Stimulated activated naive CD8-positive, alpha-beta T cell treated with anti-CD3 and anti-CD28 coated beads, Interleukin-15, amount 100 ng/mL, for 72 hours (primary cell): ENCODE measurements at places on chromosomes 3 and 15.

GRCh38 chr3:61227799-61228198 is 23.5 kb downstream of the FHIT start:
- no peak for DNase-seq

DNA sequence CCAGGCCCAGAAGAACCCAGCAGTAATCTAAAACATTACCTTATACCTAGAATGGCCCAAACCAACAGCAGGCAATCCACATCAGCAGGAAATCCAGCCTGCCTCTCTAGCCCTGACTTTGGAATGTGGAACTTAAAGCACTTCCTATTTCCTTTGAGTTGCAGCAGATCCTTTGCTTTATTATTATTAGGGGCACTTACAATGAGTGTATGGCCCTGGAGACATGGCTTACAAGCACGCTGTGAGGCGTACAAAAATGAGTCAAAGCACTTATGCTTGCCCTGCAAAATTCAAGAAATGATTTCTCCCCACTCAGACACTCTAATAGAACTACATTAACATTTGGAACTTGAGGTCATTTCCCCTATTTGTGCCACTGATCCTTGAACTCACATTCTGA is 9.5 kb upstream of the KNSTRN start:
- DNase-seq = no peak

GRCh38 chr15:64597477-64597822 is 137.1 kb downstream of the ZNF609 start:
- no peak for DNase-seq

DNA sequence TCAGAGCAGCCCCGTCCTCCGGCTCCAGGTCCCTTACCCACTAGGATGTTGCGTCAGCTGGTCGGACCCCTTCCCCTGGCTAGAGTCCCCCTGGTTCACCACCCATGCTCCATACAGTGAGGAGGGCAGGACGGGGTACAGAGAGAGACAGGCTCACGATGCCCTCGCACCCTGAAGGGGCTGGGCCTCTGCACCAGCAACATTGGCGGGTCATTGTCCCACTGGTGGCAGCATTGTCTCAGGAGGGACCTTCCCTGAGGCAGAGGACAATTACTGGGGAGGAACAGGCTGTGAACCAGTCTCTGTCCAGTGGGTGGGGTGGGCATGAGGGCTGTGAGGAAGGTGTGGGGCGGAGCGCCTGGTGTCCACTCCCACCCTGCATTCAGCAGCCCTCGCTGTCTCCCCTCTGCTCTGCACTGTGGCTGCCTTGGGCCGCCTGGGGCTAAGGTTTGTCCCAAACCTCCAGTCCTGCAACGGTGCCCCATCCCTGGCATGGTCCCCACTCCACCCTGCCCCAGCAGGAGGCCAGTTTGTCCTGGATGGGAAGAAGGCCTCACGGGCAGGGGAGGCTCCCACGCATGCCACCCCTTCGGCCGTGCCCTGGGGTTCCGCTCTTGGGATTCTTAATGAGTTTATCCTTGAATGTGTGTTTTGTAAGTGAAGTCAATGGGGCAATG is 48.0 kb upstream of the KLF13 start:
- no peak for DNase-seq

- DNase-seq = no peak
These were observed 64.4 kb upstream of the FLNB start for GRCh38 chr3:57943525-57944495.

- DNase-seq = no peak
These were observed 980.4 kb downstream of the NAALADL2 start for GRCh38 chr3:175839366-175840005.

DNA sequence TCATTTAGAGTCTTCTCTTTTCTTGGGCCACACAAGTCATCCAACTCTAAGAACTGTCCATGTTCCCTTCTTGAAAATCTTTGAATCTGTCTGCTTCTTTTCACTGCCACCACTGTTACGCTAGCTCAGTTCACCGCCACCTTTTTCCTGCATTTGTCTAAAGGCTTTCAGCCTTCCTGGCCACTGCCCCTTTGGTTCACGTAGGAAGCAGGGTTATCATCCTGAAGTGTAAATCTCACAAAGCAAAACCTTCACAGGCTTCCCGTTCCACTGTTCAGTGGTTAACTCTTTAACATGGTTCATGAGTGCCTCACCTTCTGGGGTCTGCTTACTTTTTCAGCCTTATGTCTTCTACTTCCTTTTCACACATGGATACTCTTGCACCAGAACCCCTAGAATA is 26.3 kb upstream of the CCDC39 start:
- DNase-seq = no peak

GRCh38 chr3:134600685-134601463 is 49.9 kb downstream of the KY start:
- peak; percentile 66 for DNase-seq

DNA sequence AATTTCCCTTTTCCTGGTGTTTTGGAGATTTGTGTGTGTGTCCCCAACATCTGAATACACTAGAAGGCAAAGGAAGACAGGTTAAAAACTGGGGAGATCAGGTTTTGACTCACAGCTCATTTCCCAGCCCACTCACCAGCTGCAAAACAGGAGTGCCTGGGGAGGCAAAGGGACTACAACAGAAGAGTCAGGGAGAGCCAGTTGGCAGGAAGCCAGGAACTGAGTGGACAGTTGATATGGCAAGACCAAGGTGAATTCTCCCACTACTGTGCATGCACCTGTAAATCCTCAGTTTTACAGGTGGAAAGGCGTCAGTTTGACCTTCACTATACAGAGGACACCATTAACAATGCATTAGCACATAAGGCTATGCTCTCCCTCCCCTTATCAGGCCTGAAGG is 901.5 kb upstream of the SEMA6D start:
- no peak for DNase-seq

GRCh38 chr15:82128401-82129148 is 82.8 kb upstream of the MEX3B start:
- peak; percentile 17 for DNase-seq

DNA sequence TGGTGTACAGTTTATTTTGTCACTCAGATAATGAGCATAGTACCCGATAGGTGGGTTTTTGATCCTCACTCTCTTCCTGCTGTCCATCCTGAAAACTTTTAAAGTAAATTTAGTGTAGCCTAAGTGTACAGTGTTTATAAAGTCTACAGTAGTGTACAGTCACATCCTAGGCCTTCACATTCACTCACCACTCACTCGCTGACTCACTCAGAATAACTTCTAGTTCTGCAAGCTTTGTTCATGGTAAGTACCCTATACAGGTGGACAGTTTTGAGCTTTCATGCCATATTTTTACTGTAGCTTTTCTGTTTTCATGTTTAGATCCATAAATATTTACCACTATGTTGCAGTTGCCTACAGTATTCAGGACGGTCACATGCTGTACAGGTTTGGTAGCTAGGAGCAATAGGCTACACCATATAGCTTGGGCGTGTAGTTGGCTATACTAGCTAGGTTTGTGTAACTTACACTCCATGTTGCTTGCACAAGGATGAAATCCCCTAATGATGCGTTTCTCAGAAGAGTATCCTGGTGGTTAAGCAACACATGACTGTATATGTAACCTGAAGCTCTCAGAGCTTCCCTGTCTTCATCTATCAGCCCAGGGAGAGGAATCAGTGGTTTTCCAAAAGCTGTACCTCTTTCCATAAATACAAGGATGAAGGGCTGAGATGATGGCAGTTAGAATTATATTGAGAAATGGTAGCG is 87.6 kb upstream of the SLC25A26 start:
- no peak for DNase-seq

DNA sequence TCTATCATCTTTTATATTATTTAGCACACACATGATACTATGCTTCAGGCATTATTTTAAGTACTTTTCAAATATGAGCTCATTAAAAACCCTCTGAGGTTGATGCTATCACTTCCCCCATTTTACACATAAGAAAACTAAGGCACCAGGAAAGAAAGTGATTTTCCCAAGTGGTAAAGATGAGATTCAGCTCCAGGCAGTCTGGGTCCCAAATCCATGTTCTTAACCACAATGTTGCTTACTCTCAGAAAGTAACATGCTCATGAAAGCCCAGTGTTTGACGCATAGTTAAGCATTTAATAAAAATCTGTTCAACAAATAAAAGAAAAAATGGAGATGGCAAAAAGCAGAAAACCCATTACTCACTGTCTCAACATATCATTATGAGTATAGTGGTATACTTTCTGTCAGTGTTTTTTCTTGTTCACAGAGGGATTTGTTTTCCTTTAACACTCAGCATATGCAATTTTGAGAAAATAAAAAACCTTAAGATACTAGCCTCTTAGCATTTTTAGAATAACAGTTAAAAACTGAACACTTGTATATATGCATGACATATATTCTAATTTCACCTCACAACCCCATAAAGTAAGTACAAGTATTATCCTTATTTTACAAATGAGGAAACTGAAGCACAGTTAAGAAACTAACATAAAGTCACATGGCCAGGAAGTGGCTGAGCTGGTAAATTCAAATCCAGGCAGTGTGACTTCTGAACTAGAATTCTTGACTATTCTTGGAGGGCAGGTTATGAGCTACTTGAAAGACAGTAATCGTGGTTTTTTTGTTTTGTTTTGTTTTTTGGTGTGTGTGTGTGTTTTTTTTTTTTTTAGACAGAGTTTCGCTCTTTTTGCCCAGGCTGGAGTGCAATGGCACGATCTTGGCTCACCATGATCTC is 10.4 kb downstream of the PEAK1 start:
- DNase-seq = peak; percentile 28

DNA sequence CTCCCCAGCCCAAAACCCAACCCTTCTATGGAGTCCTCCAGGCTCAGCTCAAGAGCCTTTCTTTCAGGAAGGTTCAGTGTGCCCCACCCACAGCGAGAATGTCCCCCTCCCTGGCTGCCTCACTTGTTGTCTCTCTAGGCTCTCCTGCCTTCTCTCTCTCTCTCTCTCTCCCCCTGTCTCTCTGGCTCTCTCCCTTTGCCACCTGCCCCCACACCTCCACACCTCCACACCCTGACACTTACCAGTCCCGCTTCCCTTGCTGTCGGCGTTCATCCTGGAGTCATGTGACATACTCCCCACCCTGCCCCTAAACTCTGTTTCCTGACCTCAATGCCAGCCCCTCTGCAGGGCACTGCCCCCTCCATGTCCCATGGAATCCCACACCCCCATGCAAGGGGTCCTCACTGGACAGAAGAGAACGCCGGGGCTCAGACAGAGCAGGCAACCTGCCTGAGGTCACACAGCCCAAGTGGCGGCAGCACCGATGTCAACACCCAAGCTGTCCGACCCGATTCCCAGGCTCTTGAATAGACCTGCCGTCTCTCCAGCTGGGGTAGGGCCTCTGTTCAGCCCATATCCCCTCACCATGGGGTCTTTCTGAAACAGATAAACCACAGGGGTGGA is 28.5 kb upstream of the SLC6A6 start:
- DNase-seq = no peak

- DNase-seq = no peak
These were observed 8.9 kb downstream of the TPM1 start for GRCh38 chr15:63051156-63052066.

DNA sequence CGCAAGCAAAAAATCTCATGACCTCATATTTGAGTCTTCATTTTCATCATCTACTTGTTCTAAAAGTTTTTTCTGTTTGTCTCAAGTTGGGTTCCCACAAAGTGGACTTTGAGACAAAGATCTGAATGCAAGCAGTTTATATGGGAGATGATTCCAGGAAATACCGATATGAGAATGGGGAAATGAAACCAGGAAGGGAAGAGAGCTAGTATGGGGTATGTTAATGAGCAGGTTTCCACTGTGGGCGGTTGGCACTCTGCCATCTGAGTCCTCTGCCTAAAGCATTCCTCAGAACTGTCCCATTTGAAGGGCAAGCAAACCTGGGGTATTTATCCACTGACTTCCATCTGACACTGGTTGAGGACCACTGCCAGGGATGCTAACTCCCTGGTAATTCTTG is 8.8 kb downstream of the ADPRH start:
- DNase-seq = no peak

- DNase-seq = no peak
These were observed 64.7 kb downstream of the BFSP2 start for GRCh38 chr3:133464573-133464972.

GRCh38 chr3:126714921-126715320 is 10.9 kb downstream of the CHCHD6 start:
- DNase-seq = no peak

DNA sequence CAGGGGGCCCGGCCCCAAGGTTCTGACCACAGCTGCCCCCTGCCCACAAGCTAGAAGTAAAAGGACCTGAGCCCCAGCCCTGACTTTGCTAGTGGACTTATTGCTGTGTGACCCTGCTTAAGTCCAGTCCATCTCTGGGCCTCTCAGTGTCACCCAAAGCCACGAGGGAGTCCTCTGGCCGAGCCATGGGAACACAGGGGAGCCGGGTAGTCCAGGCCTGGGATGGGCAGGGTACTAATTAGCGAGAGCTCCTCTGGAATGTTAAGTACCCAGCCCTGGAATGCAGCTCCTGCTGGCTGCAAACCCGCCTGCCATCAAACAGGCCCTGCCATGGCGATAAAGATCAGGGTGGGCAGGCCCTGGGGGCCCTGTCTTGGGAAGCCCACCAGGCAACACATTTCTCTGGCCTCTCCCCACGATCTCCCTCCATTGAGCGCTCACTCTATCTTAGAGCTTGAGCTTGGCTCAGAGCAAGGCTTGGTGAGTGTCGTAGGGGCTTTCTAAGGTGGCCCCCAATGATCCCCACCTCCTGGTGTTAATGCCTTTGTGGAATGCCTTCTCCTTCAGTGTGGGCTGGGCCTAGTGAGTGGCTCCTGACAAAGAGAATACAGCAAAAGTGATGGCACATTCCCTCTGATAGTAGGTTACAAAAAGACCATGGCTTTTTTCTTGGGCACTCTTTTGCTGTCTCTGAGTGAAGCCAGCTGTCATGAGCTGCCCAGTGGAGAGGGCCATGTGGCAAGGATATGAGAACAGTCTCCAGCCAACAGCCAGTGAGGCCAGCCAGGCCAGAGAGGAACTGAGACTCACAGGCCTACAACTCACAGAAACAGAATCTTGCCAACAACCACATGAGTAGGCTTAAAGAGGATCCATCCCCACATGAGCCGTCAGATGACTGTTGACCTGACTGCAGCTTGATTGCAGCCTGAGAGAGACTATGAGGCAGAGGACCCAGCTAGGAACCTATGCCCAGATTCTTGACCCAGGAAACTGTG is 133.1 kb downstream of the SMAD6 start:
- DNase-seq = no peak
